GM03348 (cell line): ENCODE measurements at places on chromosomes 13 and 19.

DNA sequence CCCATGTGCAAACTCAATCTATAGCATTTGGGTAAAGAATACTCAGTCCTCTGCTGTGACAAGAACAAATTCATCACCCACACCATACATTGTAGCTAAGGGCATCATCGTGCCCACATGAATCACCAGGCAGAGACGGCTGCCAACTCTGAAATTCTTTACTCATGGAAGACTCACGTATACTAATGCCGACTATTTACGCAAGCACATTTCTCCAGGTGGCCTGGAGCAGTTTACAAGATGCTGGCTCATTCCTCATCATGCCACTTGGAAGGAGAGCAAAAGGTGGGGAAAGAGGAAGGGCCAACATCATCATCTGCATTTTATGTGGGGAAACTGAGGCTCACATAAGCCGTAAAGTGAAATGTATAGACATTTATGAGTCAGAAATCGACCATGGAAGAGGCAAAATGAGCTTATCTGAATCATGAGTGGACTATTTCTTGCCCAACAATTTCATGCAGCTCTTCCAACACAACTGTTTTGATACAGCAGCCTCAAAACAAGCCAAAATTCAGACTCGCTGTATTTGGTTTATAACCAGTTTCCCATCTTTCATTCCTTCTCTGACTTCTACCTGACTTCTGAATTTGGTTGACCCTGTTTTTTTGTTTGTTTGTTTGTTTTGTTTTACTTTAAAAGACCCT lies 213.9 kb upstream of the SERP2 start:
- DNase-seq = no peak

DNA sequence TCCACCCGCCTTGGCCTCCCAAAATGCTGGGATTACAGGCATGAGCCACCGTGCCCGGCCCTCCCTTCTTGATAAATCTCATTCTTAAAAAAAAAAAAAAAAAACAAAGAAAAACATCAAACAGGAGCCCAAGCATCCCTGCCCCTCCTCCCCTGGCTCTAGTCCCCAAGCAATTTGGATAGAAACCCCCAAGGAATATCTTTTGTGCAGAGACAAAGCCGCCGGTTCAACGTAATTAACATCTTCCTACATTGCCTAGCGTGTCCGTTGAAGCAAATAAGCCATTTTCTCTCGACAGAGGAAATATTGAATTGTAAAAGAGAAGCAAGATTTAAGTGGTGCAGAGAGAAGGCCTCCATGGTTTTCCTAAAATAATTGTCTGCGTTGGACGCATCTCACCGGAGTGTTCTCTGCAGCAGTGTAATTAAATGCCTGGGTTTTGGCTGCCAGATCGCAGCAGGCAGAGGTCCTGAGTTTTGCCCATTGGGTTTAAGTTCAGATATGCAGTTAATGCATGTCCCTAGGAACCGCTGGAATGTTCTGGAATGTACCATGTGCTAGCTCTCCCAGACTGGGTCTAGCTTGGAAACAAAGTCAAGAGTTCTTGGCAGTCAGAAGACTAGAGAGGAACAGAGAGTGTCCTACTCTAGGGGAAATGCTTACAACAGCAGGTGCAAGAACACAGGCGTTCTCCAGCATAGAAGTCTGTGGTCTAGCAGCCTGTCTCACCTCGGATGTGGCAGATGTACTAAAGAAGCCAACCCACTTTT lies 30.8 kb downstream of the PIN1 start:
- no peak for DNase-seq

- no peak for DNase-seq
Measured at GRCh38 chr19:858868-859843, at the start of gene CFD. Gene CFD (plus strand): TSS chr19:859664. CDS start chr19:859690, 26 bp downstream.

DNA sequence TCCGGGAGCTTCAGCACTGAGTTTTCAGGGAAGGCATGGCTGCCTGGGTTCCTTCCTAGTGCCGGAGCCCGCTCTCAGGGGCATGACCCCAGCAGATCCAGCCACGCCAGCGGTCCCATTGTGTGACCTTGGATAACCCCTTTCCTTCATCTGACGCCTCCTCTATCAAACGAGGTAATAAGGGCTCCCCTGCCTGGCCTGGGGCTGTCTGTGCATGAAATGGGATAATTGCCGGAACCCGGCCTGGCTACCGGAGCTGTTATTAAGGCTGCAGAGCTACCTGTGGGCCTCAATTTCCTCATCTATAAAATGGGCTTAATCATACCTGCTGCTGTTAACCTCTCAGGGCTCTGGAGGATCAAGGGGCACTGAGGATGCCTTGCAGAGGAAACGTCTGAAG lies 18.3 kb upstream of the NFIC start:
- no peak for DNase-seq

- no peak for DNase-seq
Measured at GRCh38 chr13:27942972-27943371, 23.2 kb downstream of the PDX1 start.

DNA sequence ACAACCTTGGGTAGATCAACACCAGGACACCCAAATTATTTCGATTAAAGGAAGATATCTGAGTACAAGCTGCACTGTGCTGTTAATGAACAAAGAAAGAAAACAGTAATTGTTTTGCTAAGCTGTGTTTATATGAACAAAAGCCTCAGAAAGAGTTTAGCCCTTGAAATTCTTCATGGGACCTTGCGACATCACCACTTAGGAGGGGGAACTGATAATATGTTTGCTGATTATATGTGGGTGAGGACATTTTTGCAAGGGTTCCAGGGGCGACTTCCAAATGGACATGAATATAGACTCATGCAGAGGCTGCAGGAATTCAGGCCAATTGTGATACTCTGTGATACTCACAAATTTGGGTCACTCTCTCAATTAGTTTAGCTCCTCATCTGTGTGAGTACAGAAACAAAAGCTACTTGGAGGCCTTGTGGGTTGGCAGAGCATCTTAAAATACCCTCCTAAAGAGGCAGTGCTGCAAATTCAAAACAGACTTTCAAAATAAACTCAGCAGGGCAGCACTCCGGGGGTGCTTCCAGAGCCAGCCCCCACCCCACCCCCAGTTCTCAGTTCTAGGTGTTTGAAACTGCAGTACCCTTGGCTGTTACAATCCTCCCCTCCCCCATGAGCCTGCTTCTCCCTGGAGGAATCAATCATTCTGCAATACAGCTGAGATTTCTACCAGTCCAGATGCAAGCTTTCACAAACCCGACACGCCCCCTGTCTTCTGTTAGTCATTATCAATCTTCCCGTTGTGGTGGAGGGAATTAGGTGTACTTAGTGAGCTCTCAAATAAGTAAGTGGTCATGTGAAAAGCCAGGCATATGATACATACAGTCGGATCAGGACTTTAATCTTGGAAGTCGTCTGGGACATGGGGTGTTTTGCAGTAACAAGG lies 97.0 kb upstream of the MBNL2 start:
- peak; percentile 62 for DNase-seq

DNA sequence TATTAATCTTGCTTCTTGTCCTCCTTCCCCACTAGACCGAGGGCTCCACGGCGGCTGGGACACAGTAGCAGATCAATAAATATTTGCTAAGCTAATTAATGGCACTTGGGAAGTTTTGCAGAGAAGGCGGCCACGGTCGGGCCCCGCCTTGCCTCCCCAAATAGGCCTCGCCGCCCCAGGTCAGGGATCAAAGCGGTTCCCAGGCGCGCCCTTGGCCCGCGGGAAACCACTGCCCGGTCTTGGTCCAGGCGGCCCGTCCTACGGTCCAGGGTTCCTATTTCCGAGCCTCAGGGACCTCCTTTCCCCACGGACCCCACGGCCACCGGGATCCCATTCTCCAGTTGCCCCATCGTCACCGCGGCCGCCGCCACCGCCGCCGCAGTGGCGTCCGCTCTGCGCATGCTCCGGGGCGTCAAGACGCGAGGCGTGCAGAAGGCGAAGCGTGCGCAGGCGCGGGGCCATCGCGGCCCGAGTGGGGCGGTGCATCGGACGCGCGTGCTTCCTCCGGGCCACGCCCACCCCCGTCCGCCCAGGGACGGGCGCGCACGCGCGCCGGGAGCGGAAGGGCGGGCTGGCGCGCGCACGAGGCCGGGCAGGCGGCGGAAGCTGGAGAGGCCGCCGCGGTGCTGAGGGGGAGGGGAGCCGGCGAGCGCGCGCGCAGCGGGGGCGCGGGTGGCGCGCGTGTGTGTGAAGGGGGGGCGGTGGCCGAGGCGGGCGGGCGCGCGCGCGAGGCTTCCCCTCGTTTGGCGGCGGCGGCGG lies at the start of gene SMARCA4:
Gene SMARCA4 (plus strand): TSS at position 717 of the 759 bp plus-strand sequence. CDS start 23,122 bp downstream, outside the sequence.
- DNase-seq = peak; percentile 100

DNA sequence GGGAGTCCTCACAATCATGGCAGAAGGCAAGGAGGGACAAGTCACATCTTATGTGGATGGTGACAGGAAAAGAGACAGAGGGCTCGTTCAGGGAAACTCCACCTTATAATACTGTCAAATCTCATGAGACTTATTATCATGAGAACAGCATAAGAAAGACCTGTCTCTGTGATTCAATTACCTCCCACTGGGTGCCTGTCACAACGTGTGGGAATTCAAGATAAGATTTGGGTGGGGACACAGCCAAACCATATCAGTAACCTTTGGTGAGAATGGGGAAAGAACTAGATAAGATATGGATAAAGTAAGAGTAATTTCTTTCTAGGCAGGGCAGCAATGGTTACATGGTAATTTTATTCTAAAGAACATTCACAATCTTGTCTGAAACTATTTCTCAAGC lies 344.9 kb upstream of the KLF12 start:
- no peak for DNase-seq

DNA sequence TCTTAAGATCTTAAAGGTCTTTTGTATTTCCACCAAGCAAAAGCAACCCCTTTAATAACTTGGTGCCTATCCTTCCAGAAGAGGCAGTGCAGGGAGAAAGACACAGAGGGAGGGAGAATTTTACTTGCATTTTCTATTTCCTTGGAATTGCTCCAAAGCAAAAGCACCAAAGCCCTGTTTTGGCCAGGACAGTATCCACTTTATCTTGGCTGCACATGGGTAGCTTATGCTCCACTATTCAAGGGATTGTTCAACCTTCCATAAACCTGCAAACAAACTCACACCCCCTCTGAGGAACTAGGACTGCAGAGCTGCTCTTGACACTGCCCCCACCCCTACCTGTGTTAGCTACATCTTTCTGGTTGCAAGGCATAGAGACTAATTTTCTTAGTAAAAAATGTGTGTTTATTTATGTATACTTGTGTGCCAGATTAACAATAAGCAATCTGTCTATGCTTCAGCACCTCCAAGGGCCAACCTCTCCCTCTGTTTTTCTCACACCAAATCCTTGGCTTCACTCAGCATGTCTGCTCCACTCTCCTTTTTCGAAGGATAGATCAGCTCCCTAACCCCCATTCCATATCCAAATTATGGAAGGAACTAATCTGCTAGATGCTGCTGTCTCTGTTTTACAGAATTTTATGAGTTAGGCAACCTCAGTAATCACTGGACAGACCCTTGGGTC lies 68.1 kb upstream of the KLF12 start:
- DNase-seq = no peak

DNA sequence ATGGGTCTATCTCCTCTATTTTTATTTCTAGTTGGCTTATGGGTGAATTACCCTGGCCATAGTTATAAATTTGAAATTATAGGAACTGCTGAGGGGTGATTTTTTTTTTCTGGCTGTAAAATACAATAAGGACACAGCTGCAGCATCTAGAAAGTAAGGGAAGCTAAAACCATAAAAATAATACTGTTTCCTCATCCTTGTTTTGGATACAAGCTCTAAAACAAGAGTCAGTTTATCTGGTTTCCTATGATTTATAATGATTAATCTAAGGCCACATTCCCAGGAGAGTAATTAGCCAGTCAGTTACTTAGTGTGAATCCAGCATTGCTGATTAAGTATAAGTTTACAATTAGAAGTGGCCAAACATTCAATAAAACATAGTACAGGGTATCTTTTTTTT lies 219.1 kb upstream of the NBEA start:
- DNase-seq = no peak

GRCh38 chr19:14135355-14135754 lies 1.0 kb downstream of the ASF1B start:
- DNase-seq = no peak

DNA sequence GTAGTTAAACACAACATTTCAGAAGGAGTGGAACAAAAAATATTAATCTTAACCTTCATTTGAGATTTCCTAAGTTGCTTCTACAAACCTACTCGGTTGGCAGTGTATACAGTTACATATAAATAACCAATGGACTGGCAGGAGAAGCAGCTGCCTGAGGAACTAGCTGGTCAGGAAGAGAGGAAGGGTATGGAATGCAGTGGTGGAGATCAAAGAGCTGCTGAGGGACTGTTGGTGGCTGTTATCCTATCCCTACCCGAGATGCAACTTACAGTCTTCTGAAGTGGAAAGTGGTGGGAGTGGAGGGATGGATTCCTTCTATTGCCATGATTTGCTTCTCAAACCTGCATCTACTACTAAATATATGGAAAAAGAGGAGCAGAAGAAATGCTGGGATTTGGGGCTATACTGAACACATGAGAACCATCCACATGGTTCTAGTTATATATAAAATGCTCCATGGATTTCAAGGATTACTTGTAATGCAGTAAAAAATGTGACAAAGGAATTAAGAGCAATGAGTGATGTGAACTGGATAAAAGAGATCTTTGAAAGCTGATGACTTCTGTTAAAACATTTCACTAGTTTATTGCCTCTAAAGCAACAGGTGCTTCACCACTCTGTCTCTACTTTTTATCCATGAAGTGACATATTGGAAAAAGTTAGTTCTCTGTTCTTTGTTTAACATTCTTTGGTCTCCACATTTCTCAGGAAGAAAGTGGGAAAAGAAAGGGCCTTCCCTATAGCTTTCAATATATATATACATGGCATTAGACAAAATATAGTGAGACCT lies 29.9 kb downstream of the MICU2 start:
- DNase-seq = no peak

DNA sequence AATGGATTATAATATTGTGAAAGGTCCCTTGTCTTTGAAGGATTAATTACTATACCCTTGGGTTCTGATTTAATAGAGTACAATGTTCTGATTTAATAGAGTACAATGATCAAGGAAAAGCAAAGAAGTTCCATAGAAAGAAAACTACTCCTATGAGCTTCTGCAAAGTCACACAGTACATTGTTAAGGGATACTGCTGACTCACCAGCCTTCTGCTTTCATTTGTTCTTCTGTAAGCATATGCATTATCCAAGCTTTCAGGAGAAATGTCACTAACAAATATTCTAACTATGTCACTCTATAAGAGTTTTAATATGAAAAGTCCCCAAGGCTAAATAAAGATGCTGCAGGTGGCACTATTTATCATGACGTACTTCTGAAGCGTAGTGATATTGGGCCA lies 396.7 kb downstream of the RFC3 start:
- DNase-seq = no peak

DNA sequence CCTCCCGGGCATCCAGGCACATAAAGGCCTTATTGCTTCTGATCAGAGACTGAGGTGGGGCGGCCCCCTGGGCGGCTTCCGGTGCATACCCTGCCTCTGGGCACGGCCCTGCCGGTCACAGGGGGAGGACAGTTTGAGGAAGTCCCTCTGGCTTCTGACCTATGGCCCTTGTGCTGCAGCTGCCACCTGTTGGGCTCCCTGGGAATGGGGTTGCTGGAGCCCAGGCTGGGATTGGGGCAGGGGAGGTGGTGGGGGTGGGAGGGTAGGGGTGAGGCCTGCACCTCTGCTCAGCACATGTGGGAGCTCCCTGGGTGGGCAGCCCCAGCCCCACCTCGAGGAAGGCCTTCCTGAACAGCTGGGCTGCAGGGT lies 10.7 kb downstream of the ANO8 start:
- no peak for DNase-seq
